Pons (tissue), 1 donor: ENCODE measurements at places on chromosomes 3 and 15.

DNA sequence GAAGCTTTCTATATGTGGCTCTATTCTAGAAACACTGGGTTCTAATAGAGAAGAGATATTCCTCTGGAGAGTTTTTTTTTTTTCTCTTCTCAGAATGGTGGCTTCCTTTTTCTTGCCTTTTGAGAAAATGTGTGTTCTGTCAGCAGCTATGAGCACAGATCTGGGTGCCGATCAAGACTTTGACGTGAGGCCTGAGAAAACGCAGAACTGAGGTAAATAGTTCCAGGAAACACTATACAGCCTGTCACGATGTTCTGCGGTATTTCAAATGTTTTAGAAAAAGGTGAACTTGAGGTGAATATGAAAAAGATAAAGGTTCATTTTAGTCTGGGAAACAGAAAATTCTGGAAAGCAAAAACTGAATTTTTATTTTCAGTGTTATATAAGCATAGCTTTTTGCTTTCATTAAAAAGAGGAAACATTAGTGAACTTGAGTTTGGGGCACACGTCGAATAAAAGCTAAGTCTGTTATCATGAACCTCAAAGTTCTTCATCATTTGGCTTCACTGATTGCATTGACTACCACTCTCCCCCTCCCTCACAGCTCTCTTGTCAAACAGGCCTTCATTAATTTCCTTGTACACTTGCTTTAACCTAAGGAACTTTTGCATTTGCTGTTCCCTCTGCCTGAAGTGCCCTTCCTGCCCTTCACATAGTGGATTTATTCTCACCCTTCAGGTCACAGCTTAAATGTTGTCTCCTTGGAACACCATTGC is 265.1 kb downstream of the NFKBIZ start:
- DNase-seq = no peak

DNA sequence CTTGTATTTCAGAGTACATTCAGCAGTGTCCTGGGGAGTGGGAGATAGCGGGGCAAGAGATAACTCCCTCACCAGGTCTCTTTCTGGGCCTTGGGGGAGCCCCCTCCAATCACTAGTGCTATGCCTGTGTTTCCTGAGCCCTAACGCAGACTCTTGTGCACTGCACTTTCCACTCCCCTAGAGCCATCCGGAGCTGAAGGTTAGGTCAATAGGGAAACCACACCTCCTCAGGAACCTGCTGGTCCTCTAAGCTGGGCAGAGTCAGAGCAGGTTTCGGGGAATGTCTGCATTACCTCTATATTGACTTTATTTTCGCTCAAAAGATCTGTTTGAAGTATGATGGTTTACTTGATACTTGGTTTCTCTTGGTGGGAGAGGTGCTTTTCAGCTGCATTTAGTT is 617.0 kb upstream of the ROBO1 start:
- no peak for DNase-seq

DNA sequence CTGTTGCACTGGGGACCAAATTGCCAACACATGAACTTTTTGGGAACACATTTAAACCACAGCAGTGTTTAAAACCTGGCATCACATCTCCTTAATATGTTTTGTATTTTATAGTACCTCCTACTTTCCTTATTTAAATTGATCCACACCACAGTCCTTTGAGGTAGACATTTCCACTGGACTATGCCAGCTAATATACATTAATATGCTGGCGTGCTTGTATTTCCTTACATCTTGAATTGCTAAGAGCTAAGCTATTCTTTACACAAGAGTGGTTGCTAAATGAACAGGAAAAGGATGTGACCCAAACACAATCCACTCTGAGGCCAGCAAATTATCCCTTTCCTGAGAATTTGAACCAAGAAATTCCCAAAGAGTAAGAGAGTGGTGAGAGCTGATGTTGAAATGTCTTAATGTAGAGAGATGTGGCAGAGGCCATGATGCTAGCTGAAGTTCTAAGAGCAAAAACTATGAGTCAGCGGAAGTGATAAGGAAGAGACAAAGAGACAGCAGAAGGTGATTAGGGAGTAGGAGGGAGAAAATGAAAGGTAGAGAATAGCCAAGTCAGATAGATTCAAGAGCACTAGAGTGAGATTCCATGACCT is 131.2 kb downstream of the CD47 start:
- no peak for DNase-seq

DNA sequence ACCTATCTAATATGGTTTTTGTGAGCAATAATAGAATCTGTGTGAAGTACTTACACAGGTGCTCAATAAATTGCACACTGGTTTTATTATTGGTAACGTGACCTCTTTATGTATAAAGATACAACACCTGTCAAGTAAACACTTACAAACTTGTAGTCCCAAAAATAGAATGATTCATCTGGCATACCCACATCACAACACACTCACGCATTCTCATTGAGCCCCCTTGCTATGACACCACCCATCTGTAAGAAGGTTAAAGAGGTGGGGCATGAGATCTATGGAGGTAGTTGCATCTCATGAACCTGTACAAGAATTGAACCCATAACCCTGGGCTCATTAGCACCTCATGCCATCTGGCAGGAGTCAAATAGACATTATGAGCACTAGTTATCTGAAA is 134.9 kb upstream of the THBS1 start:
- DNase-seq = no peak

- no peak for DNase-seq
Observed at GRCh38 chr3:186742618-186743380, 25.6 kb downstream of the KNG1 start.

DNA sequence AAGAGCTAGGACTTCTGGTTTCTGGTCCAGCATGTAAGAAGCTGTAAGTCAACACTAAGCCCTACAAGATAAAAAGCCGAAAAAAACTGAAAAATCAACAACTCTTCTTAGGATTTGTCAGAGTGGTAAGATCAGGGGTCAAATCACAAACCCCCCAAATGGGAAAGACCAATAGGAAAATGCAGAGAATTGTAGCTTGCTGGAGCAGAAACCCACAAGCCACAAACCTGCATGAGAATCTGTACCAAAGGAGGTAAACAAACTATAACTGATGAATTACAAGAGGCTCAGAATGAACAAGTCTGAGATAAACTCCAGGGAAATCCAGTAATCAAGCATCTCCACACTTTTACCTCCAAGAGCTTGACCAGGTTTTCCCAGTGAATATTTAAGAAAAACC is 36.0 kb downstream of the RFX7 start:
- no peak for DNase-seq
